MV-4-11 (cell line): ENCODE measurements at places on chromosomes 16 and 17.

DNA sequence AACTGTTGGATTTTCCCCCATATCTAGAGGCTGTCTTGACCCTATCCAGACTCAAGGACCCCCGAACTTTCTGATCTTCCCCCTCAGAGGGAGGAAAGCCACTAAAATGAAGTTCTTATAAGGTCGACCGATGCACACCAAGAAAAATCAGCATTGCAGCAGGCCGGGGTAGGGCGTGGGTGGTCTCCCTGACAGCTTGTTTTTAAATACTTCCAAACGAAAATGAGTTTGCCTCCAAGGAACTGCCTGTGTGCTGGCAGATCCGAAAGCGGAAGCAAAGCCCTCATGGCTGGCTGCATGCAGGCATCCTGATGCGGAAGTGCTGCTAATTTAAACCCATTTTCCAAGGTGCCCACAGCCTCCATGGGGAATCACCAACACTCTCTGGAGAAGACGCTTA is 374.3 kb upstream of the XYLT1 start:
- no peak for DNase-seq

DNA sequence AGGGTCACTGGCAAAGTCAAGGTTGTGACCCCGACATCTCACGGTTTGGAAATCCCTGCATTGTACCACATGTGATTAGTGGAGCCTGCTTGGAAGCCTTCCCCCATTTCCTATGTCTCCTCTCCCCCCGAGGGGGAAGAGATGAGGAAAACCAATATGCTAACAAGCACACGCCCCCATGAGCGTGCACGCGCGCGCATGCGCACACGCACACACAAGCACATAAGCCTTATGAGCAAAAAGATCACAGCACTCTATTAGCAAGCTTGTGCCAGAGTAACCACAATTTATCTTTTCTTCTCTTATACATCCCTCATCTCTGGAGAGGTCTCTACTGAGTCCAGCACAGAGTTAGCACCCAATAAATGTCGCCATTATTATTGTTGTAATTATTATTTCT is 31.8 kb upstream of the MMP2 start:
- DNase-seq: no peak

DNA sequence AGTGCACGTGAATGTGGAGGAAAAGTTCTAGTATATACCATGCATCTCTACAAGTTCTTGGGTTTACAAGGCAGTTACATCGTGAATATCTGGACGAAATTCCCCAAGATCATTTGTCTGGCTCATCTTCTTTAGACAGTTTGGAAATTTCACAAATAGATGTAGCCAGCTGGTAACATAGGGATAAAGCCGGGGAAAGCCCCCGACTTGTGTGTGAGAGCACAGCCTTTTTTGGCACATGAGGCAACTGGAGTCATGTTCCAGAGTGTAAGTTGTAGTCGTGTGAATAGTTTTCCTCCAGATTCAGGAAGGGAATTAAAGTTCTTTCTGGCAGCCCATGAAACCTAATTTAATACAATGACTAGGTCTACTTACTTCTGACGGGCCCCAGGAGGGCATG is 62.3 kb downstream of the MARCHF10 start:
- no peak for DNase-seq

- peak; percentile 63 for DNase-seq
Observed at GRCh38 chr17:59311051-59311468, 20.4 kb upstream of the YPEL2 start.

DNA sequence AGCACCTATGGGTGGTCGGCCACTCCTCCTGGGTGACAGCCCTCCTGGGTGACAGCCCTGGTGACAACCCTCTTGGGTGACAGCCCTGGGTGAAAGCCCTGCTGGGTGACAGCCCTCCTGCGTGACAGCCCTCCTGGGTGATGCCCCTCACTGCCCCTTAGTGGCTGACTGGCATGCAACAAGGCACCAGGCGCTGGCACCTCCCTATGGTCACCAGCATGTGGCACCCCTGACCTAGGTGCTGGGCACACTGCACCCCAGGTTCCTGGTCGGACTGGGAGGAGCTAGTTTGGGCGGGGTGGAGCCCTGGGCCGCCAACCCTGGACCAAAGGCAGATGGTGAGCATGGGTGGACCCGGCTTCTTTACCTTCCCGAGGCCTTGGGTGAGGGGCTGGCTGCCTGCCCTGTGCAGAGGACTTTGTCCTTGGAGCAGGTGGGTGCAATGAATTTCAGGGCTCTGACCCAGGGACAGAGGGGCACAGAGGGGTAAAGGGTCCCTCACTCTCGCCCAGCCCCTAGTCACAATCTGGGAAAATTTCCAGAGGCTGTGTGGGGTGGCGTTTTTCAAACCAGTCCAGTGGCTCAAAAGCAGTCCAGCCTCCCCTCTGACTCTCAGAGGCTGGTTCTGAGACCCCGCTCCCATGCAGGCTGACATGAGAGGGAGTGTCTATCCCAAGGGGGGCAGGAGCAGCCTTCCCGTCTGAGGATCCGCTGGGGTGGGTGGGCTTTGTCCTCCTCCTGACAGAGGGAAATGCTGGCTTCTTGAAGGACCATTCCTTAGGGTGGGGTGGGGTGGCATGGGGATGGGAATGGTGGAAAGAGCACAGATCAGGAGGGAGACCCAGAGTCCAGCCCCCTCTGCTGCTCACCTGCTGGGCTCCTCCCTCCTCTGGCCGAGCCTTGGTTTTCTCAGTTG is 25.9 kb upstream of the TNFRSF13B start:
- no peak for DNase-seq

- DNase-seq: no peak
Observed at GRCh38 chr17:82691714-82692113, 6.8 kb downstream of the RAB40B start.

DNA sequence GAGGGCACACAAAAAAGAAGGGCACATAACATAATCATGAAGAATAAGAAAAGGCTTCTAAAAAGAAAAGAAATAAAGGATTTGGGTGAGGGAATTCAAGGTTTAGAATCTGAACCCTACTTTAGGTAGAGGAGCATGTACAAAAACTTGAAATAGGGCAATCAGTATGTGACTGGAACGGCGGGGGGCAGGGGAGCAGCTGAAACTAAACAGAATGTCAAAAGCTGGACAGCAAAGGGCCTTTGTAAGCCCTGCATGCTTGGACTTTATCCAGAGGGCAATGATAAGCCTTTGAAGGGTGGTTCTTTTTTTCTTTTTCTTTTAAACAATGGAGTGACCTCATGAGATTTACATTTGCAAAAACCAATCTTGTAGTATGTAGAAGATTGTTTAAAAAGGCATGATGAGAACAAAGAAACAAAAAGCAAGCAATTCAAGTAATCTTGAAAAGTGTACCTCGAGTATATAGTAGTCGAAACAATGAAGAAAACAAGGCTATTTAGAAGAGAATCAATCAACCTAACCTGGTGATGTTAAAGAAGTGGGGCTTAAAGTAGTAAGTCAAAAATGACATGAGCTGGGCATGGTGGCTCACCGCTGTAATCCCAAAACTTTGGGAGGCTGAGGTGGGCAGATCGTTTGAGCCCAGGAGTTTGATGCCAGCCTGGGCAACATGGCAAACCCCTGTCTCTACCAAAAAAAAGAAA is 46.7 kb upstream of the ANKFY1 start:
- DNase-seq: no peak

GRCh38 chr16:86740298-86740697 is 161.9 kb downstream of the FOXL1 start:
- no peak for DNase-seq

- DNase-seq: no peak
Observed at GRCh38 chr17:83098241-83099085, 19.1 kb downstream of the METRNL start.

- DNase-seq: no peak
Observed at GRCh38 chr17:78580277-78580804, 3.1 kb upstream of the DNAH17 start.

DNA sequence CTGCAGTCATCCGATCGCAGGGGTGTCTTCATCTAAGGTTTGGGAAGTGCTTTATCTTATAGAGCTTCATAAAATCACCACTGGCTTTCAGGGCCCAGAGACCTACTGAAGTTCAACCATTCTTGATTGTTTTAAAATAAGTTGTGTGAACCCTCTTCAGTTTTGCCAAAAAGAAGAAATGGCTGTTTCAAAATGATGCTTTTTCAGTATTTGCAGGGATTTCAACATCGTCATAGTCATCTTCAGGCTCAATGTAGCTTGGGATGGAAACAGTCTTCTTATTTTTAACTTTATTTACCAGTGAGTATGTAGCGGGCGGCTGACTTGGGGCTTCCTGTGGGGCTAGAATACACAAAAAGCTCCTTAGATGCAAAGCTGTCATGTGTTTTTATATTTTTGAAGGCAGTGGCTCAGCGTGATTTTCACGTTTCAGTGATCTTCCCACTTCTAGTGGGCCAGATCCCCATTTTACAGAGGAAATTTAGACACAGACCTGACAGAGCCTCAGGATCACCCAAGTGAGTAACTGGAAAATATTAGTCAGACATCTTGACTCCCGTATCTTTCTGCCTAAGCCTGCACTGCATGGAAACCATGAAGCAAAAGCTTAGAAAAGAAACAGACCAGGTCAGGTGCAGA is 19.1 kb upstream of the ZNF594 start:
- DNase-seq: peak; percentile 43

GRCh38 chr17:36978810-36979564 is 30.2 kb downstream of the AATF start:
- DNase-seq: no peak

GRCh38 chr17:54007855-54008254 is 185.1 kb downstream of the KIF2B start:
- DNase-seq: peak; percentile 0

DNA sequence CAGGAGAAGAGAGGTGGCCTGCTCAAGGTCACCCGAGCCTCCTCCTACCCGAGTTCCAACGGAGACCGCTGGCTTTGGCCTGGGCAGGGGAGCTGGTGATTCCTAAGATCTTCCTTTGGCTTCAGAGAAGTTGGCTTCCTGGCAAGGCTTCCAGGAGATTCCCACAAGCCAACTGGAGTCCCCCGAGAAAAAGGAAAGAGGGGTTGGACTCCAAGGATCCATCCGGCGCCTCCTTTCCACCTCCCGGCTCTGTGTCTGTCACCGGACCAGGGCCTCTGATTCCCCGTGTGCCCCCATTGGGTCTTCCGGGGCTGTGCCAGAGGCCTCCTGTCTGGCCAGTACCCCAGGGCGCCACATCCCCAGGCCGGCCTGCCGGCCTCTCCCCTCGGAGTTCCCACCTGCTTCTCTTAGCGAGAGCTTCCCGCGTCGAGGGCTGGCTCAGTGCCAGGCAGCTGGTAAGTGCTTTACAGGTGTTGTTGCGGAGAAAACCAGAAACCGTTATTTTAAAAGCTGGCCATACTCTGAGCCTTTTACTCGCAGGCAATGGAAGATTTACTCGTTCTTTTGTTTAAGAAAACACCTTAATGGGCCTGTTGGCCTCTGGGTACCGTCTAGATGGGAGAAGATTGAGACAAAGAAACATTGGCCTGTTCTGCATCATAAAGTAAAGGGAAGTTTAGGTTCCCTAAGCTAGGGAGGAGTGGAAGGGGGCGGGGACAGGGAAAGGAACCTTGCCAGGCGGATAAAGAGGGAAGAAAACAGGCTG is 258.4 kb upstream of the SDK2 start:
- DNase-seq: no peak

DNA sequence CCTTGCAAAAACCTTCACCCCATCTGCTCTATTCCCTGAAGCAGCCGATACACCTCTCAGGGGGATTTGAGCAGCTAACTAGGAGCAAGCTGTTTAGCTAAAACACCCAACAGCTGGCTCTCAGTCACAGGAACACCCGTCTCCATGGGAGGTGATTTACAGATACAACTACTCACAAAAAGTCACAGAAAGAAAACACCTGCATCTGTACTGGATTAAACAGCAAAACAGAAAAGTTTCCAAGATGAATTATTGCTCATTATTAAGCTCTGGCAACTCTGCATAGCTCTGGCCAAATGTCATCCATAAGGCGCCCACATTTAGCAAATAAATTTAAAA is 22.3 kb downstream of the GJC1 start:
- no peak for DNase-seq

DNA sequence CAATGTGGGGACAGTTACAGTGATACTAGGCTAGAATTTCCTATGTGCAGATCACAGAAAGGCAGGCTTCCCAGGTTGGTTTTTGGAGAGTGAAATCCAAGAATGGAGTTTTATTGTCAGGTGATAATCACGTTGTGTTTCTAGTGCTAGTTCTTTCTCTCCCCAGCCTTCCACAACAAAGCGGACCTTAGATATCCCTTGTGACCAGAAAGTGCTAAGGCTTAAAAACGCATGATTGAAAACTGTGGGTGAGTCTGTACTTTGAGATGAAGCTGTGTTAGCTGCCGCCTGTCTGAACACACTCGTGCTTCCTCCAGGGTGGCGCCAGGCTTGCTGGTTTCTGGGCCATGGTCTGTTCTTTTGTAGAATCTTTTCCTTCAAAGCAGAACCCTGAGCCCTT is 52.1 kb downstream of the BANP start:
- no peak for DNase-seq

- DNase-seq: no peak
Observed at GRCh38 chr16:87721622-87722585, 43.9 kb downstream of the KLHDC4 start.

- no peak for DNase-seq
Observed at GRCh38 chr17:7348478-7349242, 3.3 kb upstream of the KCTD11 start.

DNA sequence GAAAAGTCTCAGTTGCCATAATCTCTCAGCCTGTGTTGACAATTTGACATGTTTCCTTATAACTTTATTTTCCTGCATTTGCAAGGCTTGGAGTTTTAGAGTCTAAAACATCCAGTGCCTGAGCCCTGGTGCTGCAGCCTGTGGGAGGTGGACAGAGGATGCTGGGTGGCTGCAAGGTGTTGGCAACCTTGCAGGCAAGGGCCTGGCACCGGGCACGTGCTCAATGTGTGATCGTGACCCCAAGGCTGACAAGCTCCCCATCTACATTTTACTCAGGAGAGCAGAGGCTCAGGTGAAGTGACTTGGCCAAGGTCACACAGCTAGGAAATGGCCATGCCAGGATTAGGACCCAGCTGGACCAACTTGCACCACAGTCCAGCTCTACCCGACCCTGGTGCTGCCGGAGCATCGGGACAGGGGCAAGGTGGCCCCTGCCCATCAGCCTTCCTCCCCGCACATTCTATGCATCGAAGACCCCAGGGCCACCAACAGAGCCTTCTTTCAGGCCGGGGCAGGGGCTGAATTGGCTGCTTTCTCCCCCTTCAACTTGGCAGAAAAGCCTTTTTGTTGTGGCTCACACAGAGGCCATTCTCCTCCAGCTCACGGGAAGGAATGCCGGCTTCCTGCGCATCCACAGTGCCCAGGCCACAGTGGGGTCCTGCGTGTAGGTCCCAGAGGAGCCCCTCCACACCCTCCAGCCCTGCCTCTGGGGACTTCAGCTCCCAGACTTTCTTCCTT is 23.1 kb downstream of the MMP15 start:
- no peak for DNase-seq
